NCI-H2081 (cell line): ENCODE measurements at places on chromosomes 11 and 22.

- DNase-seq = no peak
These were observed 125.0 kb downstream of the PKNOX2 start for GRCh38 chr11:125289419-125290098.

- peak; percentile 77 for DNase-seq
These were observed at the start of gene LRFN4 for GRCh38 chr11:66856496-66857233. Gene LRFN4 (plus strand): TSS chr11:66857064. CDS start chr11:66857745, 681 bp downstream.

- DNase-seq = no peak
These were observed 805 bp downstream of the GANAB start for GRCh38 chr11:62645671-62645945.

- DNase-seq = no peak
These were observed 2.1 kb upstream of the KIAA1671 start for GRCh38 chr22:24950272-24950902.

DNA sequence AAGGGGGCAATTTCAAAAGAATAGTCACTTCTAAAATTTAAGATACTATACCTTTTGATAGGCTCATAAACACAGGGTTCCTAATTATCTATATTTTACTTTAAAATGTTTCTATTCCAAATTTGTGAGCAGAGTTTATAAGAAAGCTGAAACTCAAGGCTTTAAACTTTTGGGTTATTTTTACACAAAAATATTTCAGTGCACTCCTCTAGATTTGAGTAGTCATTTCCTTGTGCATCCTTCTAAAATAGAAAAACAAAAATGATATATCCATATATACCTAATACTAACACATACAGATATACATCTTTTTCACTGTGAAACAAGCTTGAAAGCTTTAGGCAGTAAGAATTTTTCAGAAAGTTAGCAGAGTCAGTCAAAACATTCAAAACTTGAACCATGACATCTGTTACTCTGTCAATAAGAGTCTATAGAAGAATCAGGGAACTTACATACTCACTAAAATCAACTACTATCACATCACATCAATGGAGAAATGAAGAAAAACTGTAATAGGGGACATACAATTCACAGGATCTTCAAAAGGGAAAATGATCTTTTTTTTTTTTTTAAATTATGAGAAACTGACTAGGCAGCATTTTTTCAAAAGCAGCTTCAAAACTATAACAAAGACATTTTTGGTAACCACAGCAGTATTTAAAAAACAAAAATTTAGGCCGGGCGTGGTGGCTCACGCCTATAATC lies 5.1 kb downstream of the PHF21A start:
- no peak for DNase-seq

DNA sequence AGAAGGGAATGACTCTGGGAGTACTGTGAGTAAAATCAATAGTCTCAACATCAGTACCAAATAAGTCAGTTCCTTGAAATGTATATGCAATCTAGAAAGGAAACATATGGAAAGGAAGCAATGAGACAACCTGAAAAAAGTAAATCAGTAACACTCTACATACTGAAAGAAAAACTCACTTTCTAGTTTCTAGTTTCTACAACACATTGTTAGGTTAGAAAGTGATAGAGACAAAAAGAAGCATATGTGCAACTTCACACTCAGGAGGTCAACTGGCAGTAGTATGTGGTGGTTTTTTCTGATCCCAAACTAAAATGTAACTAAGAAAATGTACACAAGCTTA lies 156.5 kb upstream of the SOX6 start:
- no peak for DNase-seq

GRCh38 chr11:125331357-125332035 lies 164.6 kb downstream of the FEZ1 start:
- DNase-seq = no peak

DNA sequence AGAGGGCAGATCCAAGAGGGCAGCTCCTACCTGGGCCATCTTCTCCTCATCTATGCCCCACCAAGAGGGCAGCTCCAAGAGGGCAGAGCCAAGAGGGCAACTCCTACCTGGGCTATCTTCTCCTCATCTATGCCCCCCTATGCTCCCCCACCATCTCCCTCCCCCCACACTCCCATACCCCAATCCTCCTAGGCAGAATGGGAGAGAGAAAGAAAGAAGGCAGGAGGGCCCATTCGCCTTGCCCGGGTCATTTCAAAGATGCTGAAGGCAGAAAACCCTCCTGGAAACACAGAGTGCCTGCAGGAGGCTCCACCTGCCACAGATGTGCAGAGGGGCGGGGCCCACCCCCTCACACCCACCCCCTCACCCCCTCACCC lies 78.5 kb downstream of the BUD13 start:
- no peak for DNase-seq

DNA sequence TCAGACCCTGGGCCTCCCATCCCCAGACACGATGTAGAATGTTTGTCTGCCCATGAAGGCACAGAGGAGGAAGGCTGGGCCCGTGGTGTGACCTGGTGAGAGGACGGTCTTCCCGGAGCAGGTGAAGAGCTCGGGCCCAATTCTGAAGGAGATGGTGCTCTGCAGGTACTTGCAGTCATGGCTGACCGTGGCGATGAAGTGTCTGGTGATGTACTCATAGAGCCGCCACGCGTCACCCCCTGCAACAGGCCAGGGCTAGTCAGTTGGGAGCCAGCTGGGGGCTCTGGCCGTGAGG lies 10.0 kb upstream of the PPM1F start:
- no peak for DNase-seq

- DNase-seq = no peak
These were observed 15.8 kb downstream of the IGLL5 start for GRCh38 chr22:22903355-22903777.

GRCh38 chr11:41116970-41117369 lies 342.5 kb downstream of the LRRC4C start:
- DNase-seq = no peak

DNA sequence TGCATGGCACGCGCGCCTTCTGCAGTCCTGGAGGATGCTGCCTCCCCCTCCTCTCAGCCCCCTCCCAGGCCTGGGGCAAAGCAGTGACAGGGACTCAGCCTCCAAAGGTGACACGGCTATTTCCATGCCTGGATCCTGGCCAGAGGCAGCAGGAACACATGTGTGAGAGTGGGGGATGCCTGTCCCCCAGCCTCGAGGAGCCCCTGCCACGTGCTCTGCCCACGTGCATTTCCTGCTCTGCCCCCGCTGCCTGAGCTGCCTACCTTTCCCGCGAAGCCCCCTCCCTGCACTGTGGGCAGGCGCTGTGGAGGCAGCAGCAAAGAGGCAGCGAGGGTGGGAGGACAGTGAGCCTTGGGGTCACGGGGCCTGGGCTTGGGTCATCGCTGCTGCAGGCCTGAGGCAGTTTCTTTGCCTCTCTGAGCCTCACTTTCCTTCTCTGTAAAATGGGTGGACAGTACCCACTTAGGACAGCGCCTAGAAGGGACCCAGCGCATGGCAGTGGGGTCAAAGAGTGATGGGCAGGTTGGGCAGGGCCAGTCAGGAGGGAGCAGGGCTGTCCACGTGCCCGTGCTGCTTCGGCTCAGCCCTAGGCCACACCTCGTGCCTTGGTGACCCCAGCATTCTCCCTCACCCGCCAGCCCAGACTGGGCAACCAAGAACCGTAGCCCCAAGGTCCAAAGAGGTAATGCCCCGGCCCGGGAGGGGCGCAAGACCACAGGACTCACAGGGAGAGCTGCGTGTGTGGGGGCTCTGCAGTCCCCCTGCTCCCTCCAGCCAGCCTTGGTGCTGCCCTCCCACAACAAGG lies 48.6 kb downstream of the FLRT1 start:
- no peak for DNase-seq

- DNase-seq = no peak
These were observed 117.3 kb downstream of the PARVA start for GRCh38 chr11:12494699-12495098.

DNA sequence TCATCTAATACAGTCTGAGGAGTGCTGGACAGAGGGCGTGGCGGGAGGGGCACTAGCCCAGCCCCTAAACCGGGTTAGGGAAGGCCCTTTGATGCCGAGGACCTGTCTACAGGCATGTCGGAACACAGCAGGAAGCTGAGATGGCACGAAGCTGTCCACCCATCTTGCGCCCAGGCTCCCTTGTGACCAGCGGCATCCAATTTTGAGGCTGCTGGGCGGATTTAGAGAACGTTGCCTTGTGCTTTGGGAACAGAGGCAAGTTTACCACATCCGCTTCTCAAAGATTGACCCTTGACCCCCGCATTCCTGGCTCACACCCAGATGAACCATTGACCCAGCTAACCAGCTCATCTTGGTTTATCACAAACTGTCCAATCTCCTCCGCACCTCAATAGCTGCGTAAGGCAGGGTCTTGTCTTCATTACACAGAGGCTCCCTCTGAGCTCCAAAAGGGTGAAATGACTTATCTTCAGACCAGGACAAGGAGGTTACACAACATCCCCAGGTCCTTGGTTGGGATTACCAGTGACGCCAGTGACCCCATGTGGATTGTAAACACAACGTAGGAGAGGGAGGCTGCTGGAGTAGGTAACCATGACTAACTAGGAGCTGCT lies 4.5 kb downstream of the FAM83F start:
- no peak for DNase-seq

GRCh38 chr11:26805001-26805400 lies 83.1 kb upstream of the SLC5A12 start:
- DNase-seq = no peak

- no peak for DNase-seq
These were observed 5.7 kb upstream of the SEPTIN3 start for GRCh38 chr22:41963453-41964111.

- DNase-seq = no peak
These were observed 2.2 kb downstream of the CTSF start for GRCh38 chr11:66566221-66566620.

- no peak for DNase-seq
These were observed 129.5 kb upstream of the E2F8 start for GRCh38 chr11:19370100-19370861.

DNA sequence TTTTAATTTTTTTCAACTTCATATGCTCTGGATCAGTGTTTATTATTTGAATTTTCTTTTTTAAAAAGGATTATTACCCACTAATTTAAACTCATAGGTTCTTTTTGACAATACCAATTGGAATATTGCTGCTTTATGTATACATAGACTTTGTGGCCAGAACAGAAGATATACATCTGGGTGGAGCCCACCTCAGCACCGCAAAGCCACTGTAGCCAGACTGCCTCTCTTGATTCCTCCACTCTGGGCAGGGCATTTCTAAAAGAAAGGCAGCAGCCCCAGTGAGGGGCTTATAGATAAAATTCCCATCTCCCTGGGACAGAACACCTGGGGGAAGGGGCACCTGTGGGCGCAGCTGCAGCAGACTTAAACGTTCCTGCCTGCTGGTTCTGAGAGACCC lies 10.6 kb upstream of the C11orf58 start:
- DNase-seq = no peak

- no peak for DNase-seq
These were observed 5.6 kb upstream of the STARD10 start for GRCh38 chr11:72799441-72799840.

- DNase-seq = no peak
These were observed 43.8 kb downstream of the FBLN1 start for GRCh38 chr22:45546333-45547015.

GRCh38 chr11:78787696-78788095 lies 213.0 kb upstream of the NARS2 start:
- DNase-seq = no peak

DNA sequence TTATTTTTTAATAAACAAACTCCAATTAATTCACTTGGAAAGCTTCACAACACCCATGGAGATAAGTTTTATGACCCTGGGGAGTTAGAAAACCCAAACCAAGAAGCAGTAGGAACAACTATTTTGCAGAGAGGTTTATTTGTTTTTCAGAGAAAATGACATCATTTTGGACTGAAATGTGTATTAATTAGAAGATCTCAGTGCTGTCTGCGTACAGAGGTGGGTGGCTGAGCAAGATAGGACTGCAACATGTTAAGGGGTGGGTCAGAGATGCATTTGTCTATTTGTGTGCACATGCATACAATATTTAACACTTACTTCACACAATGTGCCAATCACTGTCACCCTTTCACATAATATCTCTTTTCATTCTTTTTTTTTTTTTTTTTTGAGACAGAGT lies 1.1 kb downstream of the SCGB1A1 start:
- no peak for DNase-seq

DNA sequence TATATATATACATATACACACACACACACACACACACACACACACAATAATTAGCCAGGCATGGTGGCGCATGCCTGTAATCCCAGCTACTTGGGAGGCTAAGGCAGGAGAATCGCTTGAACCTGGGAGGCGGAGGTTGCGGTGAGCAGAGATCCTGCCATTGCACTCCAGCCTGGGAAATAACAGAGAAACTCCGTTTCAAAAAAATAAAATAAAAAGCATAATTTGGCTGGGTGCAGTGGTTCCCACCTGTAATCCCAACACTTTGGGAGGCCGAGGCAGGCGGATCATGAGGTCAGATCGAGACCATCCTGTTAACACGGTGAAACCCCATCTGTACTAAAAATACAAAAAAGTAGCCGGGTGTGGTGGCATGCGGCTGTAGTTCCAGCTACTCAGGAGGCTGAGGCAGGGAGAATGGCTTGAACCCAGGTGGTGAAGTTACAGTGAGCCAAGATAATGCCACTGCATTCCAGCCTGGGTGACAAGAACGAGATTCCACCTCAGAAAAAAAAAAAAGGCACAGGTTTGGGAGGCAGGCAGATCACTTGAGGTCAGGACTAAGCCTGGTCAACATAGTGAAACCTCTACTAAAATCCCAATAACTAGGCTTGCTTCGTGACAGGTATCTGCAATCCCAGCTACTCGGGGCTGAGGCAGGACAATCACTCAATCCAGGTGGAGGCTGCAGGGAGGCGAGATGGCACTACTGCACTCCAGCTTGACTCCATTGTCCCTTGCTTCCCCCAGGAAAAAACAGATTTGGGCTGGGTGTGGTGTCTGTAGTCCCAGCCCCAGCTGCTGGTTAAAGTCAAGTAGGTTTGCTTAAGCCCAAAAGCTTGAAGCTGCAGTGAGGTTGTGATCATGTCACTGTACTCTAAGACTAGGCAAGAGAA lies 11.8 kb upstream of the WDR74 start:
- no peak for DNase-seq

DNA sequence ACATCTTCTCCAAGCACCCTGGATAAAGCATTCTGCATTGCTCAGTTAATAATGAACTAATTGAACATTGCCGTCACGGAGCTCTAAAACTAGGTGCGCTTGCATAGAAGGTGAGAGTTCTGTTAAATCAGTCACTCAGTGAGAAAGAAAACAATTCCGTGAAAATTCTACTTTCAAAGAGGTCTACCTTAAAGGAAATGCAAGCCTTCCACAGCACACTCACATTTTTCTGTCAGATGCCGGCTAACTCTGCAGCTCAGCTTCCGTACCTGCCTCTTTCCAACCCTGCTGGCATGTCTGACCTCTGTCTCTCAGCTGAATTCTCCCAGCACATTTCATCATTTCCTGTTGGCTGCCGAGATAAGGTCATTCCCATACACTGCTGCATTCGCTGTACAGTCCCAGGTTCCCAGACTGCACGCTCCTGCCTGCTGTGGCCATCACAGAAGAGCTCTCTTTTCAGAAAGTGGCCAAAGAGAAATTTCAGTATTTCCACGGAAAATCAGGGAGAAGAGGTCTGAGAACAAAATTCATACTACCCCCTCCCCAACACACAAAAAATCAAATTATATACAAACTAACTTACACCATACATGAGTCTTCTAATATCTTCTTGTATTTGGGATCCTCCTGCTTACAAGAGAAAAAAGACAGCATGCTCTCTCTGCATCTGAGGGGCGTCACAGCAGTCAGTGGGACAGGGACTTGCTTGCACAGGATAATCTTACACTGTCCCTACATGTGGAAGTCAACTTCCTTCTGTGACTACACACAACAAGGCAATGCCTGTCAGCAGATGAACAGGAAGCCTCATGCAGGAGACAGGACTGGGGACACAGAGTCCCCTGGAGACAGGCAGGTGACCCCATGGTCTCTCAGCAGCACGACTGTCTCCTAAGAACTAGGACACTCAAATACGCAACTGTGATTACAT lies 55.1 kb downstream of the PACSIN2 start:
- no peak for DNase-seq
